ENCODE measurements at places on chromosomes 3 and 15. TPM values are rescaled to one million over a fixed set of nuclear protein-coding genes. Genes with fewer than 3 reads are reported as not detected.

DNA sequence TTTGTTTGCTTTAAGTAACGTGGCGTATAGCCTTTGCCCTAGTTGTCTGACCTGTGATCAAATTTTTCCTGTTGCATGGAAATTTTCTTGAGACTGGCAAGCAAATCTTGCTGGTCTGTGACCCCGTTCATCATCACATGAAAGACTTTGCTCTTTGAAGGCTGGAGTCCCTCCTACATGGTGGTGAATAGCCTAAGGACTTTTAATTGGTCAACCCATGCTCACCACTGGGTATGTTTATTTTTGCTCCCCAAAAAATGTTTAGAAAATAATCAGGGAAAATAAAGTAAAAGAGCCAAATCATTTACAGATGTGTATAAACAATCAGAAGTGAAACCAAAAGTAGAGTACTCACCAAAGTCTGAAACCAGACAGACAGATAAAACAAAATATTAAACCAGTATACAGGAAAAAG, 1075.3 kb upstream of the ALCAM start:
- no peak overlapping the region for H3K27ac ChIP-seq
- peak overlapping the region; percentile 8 for H3K4me3 ChIP-seq
- H3K27me3 ChIP-seq: no peaks in the 10 kb centered on the region

DNA sequence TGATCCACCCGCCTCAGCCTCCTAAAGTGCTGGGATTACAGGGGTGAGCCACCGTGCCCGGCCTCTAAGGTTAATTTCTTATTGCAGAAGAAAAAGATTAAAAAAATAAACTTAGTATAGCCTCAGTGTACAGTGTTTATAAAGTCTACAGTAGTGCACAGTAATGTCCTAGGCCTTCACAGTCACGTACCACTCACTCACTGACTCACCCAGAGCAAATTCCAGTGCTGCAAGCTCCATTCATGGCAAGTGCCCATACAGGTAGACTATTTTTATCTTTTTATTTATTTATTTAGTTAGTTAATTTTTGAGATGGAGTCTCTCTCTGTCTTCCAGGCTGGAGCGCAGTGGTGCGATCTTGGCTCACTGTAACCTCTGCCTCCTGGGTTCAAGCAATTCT, 3.2 kb upstream of the FLNB start:
- no peak for DNase-seq
- no peak overlapping the region for H3K27ac ChIP-seq

- H3K36me3 ChIP-seq: no peaks in the 10 kb centered on the region
- H3K4me3 ChIP-seq: no peak overlapping the region
- no peaks in the 10 kb centered on the region for H3K27me3 ChIP-seq
- DNase-seq: no peak
- no peak overlapping the region for H3K27ac ChIP-seq
These were observed 32.3 kb downstream of the TMOD3 start for GRCh38 chr15:51861557-51862359.

DNA sequence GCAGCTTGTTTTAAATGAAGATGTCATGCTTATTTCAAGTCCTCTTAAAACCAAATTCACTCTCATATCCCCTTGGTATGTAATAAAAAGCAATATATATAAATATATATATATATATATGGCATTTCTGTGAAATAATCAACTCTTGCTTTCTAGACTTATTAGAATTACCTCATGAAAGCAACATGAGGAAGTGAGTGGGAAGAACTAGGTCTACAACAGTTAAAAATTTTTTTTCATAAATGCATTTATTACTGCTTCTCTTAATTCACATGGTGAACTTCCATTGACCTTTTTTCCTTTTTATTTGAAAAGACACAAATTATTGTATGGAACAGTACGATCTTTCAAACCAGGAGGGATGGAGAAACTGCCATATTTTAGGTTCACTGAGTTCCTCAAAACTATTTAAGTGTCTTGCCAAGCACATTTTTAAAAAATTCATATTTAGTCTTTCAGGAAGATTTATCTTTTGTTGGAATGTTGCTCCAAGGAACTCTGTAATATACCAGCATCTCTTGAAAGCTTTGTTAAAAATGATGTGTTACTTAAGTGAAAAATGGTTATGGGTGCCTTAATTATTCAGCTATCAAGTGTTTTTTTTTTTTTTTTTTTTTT, 185.2 kb downstream of the GHSR start:
- peaks cover 24% of the 10 kb centered on the region for H3K4me1 ChIP-seq
- H3K4me3 ChIP-seq: no peak overlapping the region
- H3K27ac ChIP-seq: peak overlapping the region; percentile 4

DNA sequence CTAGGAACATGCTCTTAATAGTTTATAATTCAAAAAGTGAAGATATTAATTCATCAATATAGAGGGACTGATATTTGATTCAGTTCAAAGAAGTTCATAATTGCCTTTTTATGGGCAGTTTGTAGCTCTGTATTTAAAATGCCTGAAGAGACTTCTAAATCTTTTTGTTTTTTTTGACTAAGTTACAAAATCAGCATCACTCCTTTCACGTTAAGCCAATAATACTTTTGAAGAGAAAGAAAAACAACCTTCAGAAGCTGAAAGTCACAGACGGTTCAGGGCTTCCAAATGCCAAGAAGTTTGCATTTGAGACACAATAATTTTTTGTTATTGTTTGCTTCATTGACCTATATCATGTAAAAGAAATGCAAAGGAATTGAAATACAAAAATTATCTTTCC, 394.6 kb upstream of the NR2F2 start:
- H3K27me3 ChIP-seq: no peaks in the 10 kb centered on the region
- H3K36me3 ChIP-seq: no peaks in the 10 kb centered on the region
- DNase-seq: no peak
- H3K27ac ChIP-seq: peak overlapping the region; percentile 71

DNA sequence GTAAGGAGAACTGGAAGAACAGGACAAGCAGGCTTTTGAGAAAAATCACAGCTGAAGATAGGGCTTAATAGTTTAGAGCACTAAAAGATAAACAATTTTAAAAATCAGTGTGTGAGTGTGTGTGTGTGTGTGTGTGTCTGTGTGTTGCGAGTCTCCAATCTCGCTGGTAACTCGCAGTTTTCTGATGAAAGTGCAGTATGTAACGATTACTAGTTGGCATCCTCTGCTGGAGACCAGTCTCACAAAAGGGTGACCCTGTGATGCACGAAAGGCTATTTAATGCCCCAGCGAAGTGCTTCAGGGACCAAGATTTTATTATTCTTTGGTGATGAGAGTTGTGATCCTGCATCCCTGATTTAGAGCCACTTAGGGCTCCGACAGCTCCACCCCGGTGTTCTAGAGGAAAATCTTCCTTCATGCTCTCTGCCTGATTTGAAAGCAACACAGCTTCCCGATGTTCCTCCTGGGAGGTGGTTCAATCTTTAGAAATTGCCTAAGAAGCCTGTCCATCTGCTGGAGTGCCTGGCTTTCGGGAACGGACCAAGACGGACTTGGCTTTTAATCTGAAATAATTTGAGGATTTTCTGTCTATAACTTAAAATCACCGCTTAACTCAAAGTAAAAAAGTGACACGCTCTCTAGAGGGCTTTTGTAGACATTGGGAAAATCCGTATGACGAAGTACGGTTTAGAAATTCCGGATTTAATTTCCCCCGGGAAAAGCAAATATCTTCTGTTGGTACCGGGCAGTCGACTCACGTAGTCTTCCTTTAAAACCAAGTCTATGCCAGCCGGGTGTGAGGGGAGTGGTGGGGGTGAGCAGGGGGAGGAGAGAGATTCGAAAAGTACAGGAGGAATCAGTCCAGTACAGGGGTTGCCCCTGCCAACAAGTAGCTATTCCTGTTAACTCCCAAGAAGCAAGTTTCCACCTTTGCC, 1.1 kb upstream of the ALCAM start:
- peak overlapping the region; percentile 18 for H3K27ac ChIP-seq
- no peaks in the 10 kb centered on the region for H3K27me3 ChIP-seq
- H3K4me3 ChIP-seq: peak overlapping the region; percentile 51
- no peaks in the 10 kb centered on the region for H3K4me1 ChIP-seq

DNA sequence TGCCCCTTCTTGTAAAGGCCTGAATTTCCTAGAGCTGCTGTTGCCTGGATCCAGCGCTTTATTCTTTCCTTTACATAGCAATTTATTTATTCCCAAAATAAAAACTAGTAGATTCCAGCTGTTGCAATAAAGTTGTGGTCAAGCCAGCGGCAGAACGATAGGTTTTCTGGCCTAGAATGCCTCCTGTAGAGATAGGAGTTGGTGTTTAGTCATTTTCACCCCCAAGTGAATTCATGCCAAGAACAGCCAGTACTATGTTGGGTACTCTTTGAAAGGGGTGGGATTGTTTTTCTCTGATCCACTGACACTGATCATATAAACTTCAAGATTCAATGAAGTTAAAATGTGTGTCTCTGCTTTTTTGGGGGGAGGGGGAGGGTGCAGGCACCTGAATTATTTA, 69.7 kb downstream of the KLHL25 start:
- no peaks in the 10 kb centered on the region for H3K36me3 ChIP-seq
- H3K27me3 ChIP-seq: no peaks in the 10 kb centered on the region
- DNase-seq: no peak
- H3K4me3 ChIP-seq: no peak overlapping the region
- peaks cover 14% of the 10 kb centered on the region for H3K4me1 ChIP-seq

- no peaks in the 10 kb centered on the region for H3K27me3 ChIP-seq
- peak within 1 kb of the TSS; percentile 80 for H3K4me3 ChIP-seq
- peak; percentile 72 for DNase-seq
- no peaks in the 10 kb centered on the region for H3K36me3 ChIP-seq
- H3K4me1 ChIP-seq: peaks cover under 1% of the 10 kb centered on the region
- H3K27ac ChIP-seq: peak within 1 kb of the TSS; percentile 83
These were observed at the start of gene UBE2E1 for GRCh38 chr3:23805633-23806533. UBE2E1 (plus strand) TSS chr3:23805955; CDS start chr3:23807270, 1,315 bp downstream.

The FAIM gene
- total RNA-seq: 8.7 TPM

The GP5 gene
- total RNA-seq: 0.52 TPM

The GATA2 gene
- 4.8 TPM for total RNA-seq
